ENCODE measurements at places on chromosomes 7 and 10.

- no peak for DNase-seq
Measured at GRCh38 chr10:5663692-5664427, 2.5 kb downstream of the ASB13 start.

DNA sequence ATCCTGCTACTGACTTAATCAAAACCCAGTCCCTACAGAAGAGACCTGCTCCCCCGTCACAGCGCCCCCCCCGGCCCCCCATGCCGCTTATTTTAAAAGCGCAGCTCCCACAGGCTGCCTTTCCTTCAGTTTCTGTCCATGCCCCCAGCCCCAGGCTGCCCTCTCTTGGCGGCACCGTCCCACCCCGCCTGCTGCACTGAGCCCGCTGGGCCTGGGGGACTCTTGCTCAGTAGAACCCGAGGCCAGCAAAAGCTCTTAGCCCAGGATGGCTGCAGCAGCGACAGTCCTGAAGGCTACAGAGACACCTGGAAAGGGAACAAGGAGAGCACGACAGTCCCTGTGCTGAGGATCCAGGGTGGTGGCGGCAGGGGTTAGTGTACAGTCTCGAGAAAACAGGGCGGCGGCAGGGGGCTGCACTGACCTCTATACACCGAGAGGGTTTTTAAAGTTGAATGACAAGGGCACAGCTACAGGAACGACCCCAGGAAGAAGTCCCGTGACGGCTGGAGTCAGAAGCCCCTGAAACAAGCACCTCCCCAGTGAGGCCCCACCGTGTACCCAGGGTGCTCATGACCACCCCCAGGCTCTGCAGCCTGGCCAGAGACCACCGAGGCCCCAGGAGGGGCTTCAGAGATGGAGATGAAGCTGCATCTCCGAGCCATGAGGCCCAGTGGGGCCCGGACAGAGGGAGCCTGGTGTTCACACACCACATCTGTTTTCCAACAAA lies 54.4 kb downstream of the ZRANB1 start:
- no peak for DNase-seq

- no peak for DNase-seq
Measured at GRCh38 chr7:29853789-29854188, 47.5 kb downstream of the WIPF3 start.

DNA sequence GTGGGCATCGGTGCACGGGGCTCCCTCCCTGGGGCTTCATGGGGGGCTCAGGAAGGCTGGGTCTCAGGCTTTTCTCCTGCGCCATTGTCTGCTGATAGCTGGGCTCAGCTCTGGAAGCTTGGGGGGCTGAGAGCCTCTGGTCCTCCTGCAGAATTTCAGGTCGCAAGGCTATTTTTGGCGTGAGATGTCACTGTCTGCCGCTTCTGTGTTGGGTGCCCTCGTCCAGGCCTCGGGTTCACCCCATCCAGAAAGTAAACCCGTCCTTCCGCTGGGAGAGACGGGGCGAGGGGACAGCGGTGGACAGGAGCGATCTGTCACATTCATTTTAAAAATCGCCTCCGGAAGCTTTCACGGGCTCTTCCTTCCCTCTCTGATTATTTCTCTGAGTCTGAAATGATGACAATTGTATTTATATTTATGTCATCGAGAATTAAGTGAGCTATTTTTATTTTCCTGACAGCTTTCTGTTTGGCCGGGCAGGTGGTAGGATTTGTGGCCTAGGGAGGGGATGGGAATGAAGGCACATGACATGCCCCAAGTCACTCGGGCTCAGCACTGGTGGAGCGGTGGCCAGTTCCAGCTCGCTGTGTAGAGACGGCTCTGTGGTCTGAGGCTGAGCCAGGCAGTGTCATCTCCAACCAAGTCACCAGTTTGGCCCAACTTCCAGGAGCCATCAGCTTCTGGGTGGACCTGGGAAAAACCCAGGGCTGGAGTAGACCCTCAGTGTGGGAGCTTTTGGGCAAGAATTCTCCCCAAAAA lies 40.7 kb upstream of the AP5Z1 start:
- peak; percentile 65 for DNase-seq

- no peak for DNase-seq
Measured at GRCh38 chr7:80763289-80763688, 124.8 kb downstream of the CD36 start.

DNA sequence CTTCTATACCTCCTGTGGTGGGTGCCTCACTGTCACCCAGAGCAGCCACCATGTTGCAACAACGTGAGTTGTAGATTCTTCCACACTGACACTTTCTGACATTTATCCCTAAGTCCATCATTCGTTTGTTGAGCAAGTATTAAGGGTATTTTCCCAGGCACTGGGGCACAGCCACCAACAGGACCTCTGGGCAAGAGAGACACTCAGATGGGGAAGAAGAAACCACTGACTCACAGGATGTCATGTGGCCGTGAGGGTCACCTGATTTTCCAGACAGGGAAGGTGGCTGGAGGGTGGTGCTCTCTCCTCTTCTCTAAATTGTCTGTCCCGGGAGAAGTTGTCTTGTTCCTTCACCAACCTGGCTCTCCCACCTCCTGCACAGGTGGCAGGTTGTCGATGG lies 51.7 kb upstream of the PPIF start:
- DNase-seq: no peak

DNA sequence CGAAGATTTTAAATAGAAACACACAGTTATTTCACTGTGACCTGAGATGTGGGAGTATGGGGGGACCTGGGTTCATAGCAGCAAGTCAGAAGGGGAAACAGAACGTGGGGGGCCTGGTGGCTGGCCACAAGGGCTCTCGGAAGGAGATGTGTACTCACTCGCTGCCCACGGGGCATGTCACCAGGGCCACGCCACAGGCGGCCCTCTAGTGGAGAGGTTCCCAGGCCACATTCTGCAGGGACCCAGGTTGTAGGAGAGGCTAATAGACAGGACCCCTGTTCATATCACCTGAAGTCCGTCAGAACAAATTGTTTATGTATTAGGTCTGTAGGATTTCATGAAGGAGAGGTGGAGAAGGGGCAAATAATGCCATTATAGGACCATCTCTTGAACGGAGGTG lies 25.1 kb upstream of the SVOPL start:
- no peak for DNase-seq

DNA sequence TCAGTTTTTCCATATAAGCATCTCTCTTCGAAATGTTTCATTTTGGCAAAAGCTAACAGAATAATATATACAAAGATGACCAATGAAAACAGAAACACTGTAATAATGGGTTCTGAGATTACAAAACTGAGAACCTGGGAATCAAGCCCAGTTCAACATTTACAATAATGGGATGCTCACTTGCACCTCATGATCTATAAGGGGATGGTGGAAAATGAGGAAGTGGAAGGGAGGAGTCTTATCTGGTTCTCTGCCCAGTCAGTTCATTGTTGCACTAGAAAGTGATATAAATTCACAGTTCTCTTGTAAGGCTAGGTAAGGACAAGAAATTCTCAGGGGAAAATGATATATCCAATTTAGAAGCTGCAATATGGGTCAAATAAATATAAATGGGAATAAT lies 31.7 kb upstream of the RHOBTB1 start:
- no peak for DNase-seq

DNA sequence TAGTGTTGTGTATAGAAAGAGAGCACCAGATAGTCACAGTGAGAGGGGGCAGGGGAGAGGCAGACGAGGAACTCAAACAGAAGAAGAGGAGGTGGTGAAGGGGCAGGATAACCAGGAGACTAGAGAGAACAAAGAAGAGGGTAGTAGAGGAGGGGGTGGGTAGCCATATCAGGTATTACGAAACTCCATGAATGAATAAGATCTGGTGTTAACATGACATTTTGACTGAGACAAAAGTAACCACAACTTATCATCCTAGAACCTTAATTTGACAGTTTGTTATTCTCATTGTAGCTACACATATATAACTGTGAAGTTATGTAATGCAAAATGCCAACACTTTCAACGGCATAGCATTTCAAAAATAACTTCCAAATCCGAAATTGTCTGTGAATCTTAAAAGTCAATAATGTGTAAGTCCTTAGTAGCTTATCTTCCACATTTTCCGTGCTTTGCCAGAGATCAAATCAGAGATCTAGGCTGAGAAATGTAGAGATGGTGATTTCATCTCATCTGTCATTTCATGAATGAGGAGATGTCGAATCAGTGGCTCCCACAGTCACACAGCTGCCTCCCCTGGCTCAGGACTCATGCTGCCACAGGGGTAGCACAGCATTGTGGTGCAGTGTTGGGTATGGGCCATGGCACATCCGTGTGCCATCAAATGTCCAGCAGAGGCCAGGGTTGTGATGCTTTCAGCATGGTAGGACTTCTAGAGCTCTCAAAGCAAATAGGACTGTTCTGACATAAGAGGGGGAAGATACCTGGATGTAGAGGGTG lies 202.1 kb downstream of the HECW1 start:
- no peak for DNase-seq

- DNase-seq: no peak
Measured at GRCh38 chr10:84360637-84361365, 32.4 kb downstream of the CCSER2 start.

DNA sequence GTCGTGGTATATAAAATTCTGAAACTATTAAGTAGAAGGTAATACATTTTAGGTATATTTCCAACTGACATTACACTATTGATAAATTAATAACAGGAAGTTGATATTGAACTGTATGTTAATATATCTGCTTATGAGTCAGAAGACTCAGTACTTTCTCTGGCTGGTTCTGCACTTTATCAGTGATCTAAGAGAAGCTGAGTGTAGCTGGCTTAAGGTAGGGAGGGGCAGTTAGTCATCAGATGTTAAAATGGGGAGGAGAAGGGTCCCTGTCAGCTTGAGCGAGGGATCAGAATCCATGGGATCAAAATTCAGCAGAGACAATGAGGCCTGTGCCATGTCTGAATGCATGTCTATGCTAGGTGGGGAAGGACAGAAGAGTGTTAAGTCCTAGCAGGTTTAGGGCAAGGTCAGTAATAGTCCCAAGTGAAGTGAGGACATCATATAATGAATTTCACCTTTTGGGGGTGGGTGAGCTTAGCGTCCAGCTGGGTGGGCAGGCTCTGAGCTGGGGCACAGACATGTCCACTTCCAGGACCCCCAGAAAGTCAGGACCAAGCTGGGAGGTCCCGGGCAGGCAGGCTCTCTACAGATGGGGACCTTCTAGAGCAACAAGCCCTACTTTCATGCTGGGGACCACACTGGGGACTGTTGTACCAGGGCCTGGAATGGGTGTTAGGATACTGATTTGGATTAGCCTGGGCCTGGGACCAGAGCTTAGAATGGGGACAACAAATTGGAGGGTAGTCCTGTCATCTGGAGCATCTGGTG lies 82.9 kb downstream of the WDFY4 start:
- DNase-seq: no peak

DNA sequence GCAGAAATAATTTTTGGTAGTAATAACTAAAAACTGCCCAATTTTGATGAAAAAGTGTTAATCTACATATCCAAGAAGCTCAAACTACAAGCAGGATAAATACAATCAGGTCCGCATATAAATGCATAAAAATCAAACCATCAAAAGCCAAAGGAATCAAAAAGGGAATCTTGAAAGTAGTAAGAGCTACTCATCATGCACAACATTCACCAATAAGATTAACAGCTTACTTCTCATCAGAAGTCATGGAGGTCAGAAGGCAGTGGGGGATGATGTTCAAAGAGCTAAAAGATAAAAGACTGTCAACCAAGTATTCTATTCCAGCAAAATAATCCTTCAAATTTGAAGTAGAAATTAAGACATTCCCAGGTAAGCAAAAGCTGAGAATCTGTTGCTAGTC lies 76.4 kb downstream of the CRPPA start:
- no peak for DNase-seq

Measured in amygdala (tissue), 56 donors.